GM23338 (cell line): ENCODE measurements at places on chromosomes 6 and 20.

DNA sequence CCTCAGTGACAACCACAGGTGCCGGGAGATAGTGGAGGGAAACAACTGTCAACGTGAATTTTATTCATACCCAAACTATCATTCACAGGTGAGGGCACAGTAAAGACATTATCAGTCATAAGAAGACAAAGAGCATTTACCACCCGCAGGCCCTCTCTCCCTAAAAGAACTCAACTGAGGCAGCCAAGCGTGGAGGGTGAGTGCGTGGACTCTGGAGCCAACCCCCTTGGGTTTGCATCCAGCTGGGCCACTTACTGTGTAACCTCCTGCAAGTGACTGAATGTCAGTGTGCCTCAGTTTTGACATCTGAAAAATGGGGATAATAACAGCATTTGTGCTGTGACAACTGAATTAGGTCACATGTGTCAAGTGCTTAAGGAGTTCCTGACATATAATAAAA lies 70.6 kb upstream of the KCNK16 start:
- no peaks in the 10 kb centered on the region for H3K36me3 ChIP-seq
- no peaks in the 10 kb centered on the region for H3K27me3 ChIP-seq
- no peak overlapping the region for H3K4me3 ChIP-seq
- no peak for DNase-seq
- H3K27ac ChIP-seq, result no peak overlapping the region
- peaks cover 7% of the 10 kb centered on the region; the same call in 1 of the 2 replicates for H3K4me1 ChIP-seq

DNA sequence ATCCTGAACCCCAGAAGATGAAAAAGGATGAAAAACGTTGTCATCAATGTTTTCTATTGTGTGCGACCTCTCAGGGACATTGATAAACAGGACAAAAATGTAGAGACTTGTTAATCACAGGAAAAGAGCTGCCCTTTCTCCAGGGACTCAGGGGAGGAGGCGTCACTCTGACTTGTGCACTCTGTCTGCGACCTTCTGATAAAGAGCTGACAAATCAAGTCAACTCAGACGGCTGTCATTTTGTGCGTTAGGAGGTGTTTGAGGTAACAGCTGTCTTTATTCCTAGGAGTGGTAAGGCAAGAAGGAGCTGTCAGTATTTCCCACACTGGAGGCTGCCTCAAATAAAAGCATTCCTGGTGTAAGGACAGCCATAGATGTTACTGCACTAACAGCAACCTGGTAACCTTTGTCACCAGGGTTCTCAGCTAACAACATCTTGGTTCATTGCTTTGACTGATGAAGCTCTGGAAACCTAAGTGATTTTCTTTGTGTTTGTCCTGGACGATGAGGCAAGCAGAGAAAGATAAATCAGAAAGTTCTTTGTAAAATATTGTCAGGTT lies 38.6 kb upstream of the NXT1 start:
- H3K4me1 ChIP-seq, result no peaks in the 10 kb centered on the region
- H3K27me3 ChIP-seq, result no peaks in the 10 kb centered on the region
- H3K36me3 ChIP-seq, result no peaks in the 10 kb centered on the region

DNA sequence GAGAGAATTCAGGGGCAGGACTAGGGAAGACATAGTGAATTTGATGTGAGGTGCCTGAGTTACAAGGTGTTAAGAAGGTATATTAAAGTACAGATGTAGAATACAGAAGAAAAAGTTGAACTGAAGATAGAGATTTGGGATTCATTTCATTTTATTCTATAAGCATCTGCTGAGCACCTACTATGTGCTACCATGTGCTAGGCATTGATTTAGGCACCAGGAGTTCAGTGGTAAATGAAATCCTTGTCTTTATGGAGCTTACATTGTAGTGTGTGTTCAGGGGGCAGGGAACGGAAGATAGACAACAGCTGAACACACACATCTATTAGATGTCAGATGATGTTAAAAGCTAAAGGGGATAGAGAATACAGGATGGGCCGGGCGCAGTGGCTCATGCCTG lies 2.8 kb downstream of the RSPH9 start:
- no peaks in the 10 kb centered on the region for H3K36me3 ChIP-seq
- no peak for DNase-seq
- H3K27ac ChIP-seq, result no peak overlapping the region

DNA sequence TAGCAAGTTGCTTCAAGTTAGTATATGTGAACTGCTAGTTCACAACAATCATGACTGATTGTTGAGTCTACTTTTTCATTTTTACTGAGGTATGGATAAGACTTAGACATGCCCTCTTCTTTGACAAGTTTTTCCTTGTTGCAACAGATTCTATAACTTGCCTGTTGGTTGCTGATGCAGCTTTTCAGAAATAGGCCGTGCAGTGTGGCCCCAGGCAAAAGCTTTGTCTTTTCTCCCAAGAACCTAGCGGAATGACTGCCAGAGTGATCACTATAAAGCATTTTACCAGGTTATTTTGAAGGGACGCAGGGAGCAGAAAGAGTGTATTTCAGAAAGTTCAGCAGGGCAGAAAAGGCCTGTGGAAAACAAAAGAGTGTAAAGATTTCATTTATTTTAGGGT lies 16.0 kb downstream of the HECA start:
- DNase-seq, result no peak
- H3K4me3 ChIP-seq, result no peak overlapping the region
- H3K27me3 ChIP-seq, result no peaks in the 10 kb centered on the region
- no peak overlapping the region for H3K27ac ChIP-seq

- H3K4me3 ChIP-seq, result no peak overlapping the region
- H3K36me3 ChIP-seq, result no peaks in the 10 kb centered on the region
- H3K4me1 ChIP-seq, result no peaks in the 10 kb centered on the region
- H3K27ac ChIP-seq, result no peak overlapping the region
- no peak for DNase-seq
Observed at GRCh38 chr6:63819831-63820230, 184.2 kb downstream of the PHF3 start.

- DNase-seq, result no peak
- H3K27me3 ChIP-seq, result no peaks in the 10 kb centered on the region
- no peak overlapping the region for H3K27ac ChIP-seq
- no peak overlapping the region for H3K4me3 ChIP-seq
- no peaks in the 10 kb centered on the region for H3K4me1 ChIP-seq
Observed at GRCh38 chr20:52268184-52268749, 76.7 kb upstream of the ZFP64 start.

DNA sequence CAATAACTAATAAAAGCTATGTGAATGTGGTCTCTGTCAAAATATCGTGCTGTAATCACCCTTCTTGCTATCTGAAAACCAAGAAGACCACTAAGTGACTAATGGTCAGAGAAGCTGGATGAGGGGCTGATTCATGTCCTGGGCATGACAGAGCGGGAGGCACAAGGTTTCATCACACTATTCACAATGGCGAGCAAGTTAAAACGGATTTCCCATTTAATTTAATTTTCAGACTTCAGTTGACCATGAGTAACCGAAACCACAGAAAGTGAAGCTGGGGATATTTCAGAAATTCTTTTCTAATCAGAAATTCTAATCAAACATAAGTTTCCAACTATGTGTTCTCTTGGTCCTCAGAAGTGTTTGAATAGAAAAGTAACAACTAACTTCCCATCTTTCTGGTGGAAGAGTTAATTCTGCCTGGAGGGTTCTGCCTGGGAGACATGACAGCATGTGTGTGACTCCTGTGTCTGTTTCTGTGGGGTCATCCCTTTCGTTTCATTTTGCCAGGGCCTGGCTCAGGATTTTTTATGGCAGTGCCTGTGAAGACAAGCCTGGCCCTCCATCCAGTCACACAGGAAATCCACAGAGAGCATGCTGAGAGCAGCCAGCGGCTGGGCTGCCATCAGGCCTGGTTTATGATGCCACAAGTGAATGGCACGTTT lies 98.9 kb downstream of the FAM120B start:
- no peak overlapping the region for H3K4me3 ChIP-seq
- peaks cover 16% of the 10 kb centered on the region for H3K4me1 ChIP-seq
- no peak for DNase-seq
- no peaks in the 10 kb centered on the region for H3K27me3 ChIP-seq
- H3K27ac ChIP-seq, result no peak overlapping the region

GRCh38 chr20:44730441-44730840 lies 15.2 kb upstream of the KCNK15 start:
- H3K27me3 ChIP-seq, result no peaks in the 10 kb centered on the region
- no peaks in the 10 kb centered on the region for H3K36me3 ChIP-seq
- H3K4me3 ChIP-seq, result no peak overlapping the region
- no peak for DNase-seq

GRCh38 chr6:46876126-46876525 lies 45.6 kb downstream of the ADGRF5 start:
- H3K27me3 ChIP-seq, result no peaks in the 10 kb centered on the region
- no peaks in the 10 kb centered on the region for H3K36me3 ChIP-seq
- peaks cover 5% of the 10 kb centered on the region for H3K4me1 ChIP-seq
- H3K4me3 ChIP-seq, result no peak overlapping the region
- peak; percentile 73 for DNase-seq
- H3K27ac ChIP-seq, result peak overlapping the region; percentile 80

DNA sequence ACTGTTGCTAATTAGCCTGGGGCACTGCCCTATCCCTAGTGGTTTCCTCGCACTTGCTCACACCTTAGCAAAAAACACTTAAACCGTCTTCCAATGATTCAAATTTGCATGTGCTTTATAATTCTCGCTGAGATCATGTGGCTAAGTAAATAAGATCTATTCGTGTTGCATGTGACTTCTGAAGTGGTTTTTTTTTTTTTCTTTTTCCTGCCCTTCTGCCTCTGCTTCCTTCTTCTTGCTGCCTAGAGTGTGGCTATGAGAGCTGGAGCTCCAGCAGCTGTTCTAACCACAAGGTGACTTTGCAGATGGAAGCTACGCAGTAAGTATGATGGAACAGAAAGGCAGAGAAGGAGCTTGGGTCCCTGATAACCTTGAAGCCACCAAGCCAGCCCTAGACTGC lies 36.5 kb downstream of the SULF2 start:
- H3K27me3 ChIP-seq, result no peaks in the 10 kb centered on the region
- no peaks in the 10 kb centered on the region for H3K4me1 ChIP-seq
- no peak overlapping the region for H3K27ac ChIP-seq
- H3K36me3 ChIP-seq, result no peaks in the 10 kb centered on the region

GRCh38 chr6:157865249-157865648 lies 42.2 kb downstream of the SNX9 start:
- no peaks in the 10 kb centered on the region; the same call in 1 of the 2 replicates for H3K36me3 ChIP-seq
- no peaks in the 10 kb centered on the region for H3K27me3 ChIP-seq
- H3K27ac ChIP-seq, result no peak overlapping the region
- DNase-seq, result no peak

- no peak overlapping the region for H3K27ac ChIP-seq
- H3K4me3 ChIP-seq, result no peak overlapping the region
- no peak for DNase-seq
- H3K27me3 ChIP-seq, result no peaks in the 10 kb centered on the region
- H3K4me1 ChIP-seq, result no peaks in the 10 kb centered on the region
Observed at GRCh38 chr6:26367114-26367513, 2.1 kb downstream of the BTN3A2 start.

DNA sequence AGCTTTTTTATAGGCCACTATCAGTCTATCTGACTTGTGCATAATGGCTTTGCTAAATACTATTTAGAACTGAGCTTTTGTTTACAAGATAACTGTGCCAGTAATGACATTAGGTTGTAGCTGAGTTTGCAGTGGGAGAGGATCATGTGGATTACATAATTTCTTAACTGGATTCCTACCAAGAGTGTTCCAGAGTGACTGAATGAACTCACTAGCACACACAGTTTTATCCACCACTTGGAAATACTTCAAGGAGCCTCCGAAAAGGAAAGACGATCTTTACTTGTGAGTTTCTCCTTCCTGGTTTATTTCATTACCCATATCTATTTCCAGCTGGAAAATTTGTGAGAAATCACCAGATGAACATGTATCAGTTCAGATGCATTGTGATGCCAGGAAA lies 10.9 kb upstream of the SYNE1 start:
- no peak overlapping the region for H3K4me3 ChIP-seq
- no peak overlapping the region for H3K27ac ChIP-seq
- H3K27me3 ChIP-seq, result no peaks in the 10 kb centered on the region
- H3K4me1 ChIP-seq, result no peaks in the 10 kb centered on the region
- H3K36me3 ChIP-seq, result no peaks in the 10 kb centered on the region

DNA sequence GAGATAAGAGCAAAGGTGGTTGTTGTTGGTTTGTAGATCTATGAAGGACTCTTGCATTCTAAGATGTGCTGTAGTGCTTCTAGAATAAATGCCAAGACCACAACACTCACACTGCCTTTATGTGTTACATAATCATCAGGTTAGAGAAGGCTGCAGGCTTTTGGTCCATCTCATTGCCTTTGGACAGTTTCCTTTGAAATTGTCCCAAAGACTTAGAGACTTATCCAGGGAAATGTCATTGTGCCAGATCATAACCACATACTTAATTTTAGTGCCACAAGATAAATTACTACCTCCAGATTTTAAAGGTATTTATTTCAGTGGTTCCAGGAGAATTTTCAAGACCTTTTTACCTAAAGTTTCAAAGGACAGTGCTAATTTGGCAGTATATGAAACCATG lies 666.6 kb upstream of the CITED2 start:
- H3K36me3 ChIP-seq, result no peaks in the 10 kb centered on the region
- no peaks in the 10 kb centered on the region for H3K27me3 ChIP-seq
- no peak for DNase-seq
- no peak overlapping the region for H3K4me3 ChIP-seq
- H3K4me1 ChIP-seq, result peaks cover 2% of the 10 kb centered on the region; the same call in 1 of the 2 replicates

- no peak for DNase-seq
- H3K4me1 ChIP-seq, result no peaks in the 10 kb centered on the region
- H3K36me3 ChIP-seq, result no peaks in the 10 kb centered on the region
- H3K4me3 ChIP-seq, result no peak overlapping the region
- no peak overlapping the region for H3K27ac ChIP-seq
Observed at GRCh38 chr20:4957187-4957586, 44.1 kb downstream of the SLC23A2 start.

GRCh38 chr6:102895683-102896082 lies 1502.2 kb downstream of the GRIK2 start:
- no peaks in the 10 kb centered on the region for H3K4me1 ChIP-seq
- DNase-seq, result no peak
- no peaks in the 10 kb centered on the region for H3K27me3 ChIP-seq
- no peaks in the 10 kb centered on the region for H3K36me3 ChIP-seq

DNA sequence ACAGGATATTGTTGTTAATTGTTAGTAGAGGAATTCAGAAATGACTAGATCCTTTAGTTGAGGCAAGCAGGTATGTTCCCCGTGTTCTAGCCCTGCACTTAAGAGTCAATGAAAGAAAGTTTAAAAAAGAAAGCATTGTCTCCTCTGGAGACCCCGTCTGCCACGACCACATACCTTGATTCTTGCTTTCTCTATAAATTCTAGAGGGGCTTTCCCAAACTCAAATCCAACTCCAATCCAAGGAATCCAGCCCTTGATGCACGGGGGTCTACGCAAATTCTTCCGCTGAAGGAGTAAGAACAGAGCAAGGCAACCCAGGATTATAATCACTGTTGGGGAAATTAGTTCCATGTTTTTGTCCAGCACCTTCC lies 401 bp downstream of the CYP39A1 start:
- no peaks in the 10 kb centered on the region for H3K36me3 ChIP-seq
- H3K27ac ChIP-seq, result no peak overlapping the region
- peaks cover 13% of the 10 kb centered on the region for H3K4me1 ChIP-seq

GRCh38 chr20:47784599-47785310 lies 526 bp downstream of the SULF2 start:
- peak overlapping the region; percentile 82 for H3K4me3 ChIP-seq
- no peaks in the 10 kb centered on the region for H3K36me3 ChIP-seq
